ENCODE measurements at places on chromosomes 1 and 21. TPM values are rescaled to one million over a fixed set of nuclear protein-coding genes. Genes with fewer than 3 reads are reported as not detected.

The SPATA6 gene
- total RNA-seq = 5.8 TPM

The C1orf210 gene
- not detected for total RNA-seq

The CACHD1 gene
- total RNA-seq = 4.5 TPM

The KRTAP7-1 gene
- total RNA-seq = not detected

The IL6R gene
- total RNA-seq = 35.6 TPM

The RCAN1 gene
- 81.6 TPM for total RNA-seq

The GCSAML gene
- not detected for total RNA-seq

The DIRAS3 gene
- 1.3 TPM for total RNA-seq

The LRRC7 gene
- under 0.01 TPM for total RNA-seq

The PTAFR gene
- total RNA-seq = 0.15 TPM

The LMX1A gene
- not detected for total RNA-seq

The S100A3 gene
- 8.6 TPM for total RNA-seq

The B3GALT2 gene
- total RNA-seq = 0.17 TPM

The NCF2 gene
- 0.15 TPM for total RNA-seq

The OR2T33 gene
- total RNA-seq = not detected

The SLC45A3 gene
- total RNA-seq = 1.5 TPM

The MX1 gene
- 6.1 TPM for total RNA-seq

The LAX1 gene
- not detected for total RNA-seq

The GOLT1A gene
- total RNA-seq = not detected

The ESRRG gene
- 0.29 TPM for total RNA-seq

The OR2G2 gene
- total RNA-seq = not detected

The GSTM2 gene
- total RNA-seq = 26.3 TPM

The MROH7 gene
- total RNA-seq = 0.50 TPM
